ENCODE measurements at places on chromosomes 11 and 22.

DNA sequence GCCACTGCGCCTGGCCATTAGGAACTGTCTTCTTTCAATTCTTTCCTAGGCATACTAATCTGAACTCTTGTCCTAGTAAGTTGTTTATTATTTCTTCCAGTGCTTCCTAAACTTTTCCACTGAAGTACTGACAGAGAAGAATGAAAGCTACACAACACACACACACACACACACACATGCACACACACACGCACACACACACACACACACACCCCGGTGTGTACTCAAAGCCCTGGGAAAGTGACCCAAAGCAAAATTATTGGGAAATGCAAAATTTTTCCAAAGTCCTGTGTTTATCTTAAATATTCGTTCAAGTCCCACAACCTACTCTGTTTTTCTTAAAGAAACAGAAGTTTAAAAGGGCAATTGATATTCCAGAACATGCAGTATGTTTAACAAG lies 19.4 kb upstream of the SIK2 start:
- peak; percentile 64 for DNase-seq

DNA sequence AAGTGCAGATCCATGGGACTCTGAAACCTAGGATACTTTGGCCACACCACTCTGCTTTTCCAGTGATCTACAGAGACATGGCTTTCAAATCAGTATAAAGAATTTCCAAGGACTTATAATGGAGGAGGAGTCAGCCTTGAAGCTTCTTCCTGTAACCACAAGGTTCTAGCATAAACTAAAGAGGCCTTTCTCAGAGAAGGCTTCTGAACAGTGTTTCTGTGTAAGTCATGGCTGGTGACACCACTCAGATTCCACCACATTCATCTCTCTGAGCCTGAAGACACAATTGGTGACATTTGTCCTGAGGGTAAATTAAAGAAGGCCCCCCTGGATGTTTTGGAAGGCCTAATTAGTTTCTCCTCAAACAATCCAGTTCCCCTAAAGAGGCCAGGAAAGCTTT lies 29.0 kb upstream of the ADORA2A start:
- no peak for DNase-seq

GRCh38 chr22:46454504-46455269 lies 82.7 kb downstream of the CELSR1 start:
- DNase-seq: no peak

DNA sequence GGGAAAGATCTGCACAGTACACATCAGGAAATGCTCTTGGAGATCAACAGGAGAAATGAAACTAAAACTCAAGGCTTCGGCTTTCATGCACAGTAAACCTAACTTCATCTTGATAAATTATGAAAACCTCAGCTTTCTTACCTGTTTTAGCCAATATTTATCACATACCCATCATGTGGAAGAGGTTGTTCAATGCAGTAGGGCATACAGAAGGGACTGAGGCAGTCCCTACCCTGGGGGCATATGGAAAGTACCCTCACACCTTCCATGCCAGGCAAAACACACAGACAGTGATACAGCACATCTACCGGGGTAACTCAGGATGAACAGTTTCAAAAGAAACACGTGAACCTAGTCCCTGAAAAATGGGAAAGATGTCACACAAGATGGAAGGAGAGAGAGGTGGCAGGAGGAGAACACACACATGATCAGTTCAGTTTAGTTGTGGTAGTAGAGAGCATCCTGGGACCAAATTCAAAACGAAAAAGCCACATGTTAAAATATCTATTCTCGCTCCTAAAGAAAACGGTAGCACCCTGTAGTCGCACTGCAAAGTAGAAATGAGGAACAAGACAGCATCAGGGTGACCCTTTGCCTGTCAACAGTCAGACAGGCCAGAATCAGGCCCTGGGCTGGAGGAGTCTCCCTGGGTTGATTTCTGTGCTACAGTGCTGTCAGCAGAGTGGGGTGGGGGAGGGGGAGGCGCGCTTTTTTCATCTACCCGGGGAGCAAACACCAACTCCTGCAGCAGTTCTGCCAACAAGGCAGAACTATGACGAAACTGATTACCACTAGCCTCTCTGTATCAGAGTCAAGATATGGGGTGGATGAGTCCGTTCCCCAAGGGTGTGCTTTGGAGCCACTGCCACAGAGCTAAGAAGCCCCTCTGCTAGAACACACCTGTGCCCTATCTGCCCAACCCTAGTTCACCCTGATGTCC lies 1.3 kb downstream of the HIRA start:
- DNase-seq: peak; percentile 39

DNA sequence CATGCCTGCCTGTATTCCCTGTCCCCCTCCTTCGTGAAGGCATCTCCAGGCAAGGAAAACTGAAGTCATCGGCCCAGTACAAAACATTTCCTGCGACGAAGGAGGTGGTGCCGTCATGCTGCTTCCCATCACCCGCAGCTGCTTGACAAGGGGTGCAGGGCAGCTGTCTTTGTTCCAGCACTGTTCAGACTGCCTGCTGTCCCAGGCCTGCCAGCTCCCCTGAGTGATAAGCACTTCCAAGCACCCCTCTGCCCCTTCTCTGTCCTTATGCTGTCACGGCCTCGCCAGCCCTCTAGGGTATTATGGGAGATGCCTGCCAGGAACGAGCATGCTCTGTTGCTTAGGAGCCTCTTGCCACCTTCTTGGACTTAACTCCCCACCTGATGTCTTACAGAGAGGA lies 37.1 kb upstream of the BSX start:
- DNase-seq: peak; percentile 37

DNA sequence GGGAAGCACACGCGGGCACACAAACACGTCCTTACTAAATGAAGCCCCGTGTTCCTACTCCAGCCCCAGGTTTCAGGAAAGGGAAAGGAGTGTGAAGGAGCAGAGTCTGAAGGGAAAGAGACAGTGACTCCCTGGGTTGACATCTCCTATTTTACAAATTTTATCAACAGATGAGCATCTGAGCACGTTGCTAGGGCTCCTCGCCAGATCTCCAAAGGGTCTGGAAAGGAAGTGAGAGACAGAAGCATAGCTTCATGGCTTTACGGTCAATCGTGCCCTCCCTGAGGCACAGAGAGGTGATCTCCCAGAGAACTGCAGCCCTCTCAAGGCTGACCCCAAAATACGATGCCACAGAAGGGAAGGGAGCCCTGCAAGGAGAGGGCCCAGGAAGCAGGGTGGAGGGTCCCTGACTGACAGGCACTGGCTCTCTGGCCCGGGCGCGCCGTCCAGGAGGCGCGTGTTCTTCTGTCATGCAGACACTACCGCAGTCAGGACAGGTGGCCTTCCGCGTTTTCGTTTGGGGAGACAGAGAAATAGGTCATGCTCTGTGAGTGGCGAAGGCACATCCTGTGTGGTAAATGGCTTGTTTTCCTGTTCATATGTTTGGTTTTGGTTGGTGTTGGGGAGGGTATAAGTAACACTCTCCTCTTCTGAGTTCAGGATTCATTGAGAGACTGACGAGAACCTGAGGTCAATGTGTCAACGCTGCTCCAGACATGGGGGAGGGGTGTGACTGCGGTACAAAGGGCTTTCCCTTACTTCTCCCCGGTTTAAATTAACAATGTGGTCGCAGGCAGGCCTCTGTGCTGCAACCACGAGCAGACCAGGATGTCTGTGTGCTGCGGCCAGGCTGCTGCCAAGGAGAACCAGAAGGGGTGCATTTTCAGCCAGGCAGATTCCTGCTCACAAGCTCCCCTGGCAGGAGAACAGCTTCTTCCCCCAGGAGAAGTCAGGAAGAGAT lies 813.3 kb downstream of the OPCML start:
- no peak for DNase-seq

- no peak for DNase-seq
These were observed 3.1 kb downstream of the SLN start for GRCh38 chr11:107708792-107709191.

DNA sequence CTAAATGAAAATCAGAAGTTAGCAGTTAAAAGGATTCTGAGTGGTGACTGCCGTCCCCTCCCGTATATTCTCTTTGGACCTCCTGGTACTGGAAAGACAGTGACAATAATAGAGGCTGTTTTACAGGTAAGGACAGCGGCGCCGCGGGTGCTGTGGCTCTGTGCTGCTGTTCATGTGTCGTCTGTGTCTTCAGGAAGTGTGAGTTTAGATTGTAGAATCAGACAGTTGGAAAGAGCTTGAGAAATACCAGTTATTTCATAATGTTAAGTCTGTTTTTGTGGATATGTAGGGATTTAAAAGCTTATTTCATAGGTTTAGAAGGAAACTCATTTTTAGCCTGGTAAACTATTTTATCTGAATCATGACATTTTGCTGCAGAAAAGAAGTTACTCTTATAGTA lies 27.4 kb upstream of the PANX2 start:
- DNase-seq: no peak

DNA sequence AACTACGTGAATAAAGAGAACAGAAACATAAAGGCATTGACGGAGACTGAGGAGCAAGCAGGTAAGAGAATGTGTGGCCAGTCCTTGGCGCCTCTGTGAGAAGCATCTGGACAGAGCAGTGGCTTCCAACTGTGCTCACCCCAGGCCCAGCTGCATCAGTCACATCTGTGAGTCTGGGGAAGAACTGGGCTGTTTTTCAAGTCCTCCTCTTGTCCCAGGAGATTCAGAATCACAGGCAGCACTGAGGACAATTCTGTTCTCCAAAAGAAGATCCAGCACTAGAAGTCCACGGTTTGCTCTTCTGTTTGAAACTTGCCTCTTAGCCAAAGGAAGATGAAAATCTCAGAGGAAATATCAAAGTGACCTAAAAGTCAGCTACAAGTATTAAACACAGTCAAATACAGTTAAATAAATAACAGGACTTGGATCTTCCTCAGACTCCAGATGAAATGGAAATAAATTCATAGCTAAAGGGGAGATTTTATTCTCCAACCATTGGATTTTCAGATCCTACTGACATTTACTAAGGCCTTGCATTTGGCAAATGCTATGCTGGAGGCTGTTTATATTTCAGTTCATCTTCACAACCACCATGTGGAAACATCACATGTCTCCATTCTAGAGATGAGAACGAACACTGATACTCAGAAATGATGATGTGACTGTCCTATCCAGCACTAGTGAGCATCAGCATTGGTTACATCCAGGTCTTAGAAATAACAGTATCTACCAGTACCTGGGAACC lies 14.1 kb downstream of the FAM181B start:
- DNase-seq: no peak

DNA sequence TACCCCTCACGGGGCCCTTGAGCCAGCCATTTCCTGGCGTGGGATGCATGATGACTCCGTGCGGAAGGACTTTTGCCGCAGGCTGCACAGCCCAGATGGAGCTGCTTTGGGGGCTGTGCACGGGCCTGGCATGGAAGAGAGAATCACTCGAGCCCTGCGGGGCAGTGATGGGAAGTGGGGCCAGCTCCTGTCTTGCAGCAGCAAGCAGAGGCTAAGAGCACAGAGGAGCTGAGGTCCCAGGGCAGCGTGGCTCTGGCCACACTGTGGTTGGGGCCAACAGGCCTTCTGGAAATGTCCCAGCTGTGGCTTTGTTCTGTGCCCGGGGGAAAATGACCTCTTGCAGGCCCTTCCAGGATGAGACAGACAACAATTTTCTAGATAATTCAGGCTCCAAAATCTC lies 92.7 kb upstream of the TIMP3 start:
- DNase-seq: no peak

DNA sequence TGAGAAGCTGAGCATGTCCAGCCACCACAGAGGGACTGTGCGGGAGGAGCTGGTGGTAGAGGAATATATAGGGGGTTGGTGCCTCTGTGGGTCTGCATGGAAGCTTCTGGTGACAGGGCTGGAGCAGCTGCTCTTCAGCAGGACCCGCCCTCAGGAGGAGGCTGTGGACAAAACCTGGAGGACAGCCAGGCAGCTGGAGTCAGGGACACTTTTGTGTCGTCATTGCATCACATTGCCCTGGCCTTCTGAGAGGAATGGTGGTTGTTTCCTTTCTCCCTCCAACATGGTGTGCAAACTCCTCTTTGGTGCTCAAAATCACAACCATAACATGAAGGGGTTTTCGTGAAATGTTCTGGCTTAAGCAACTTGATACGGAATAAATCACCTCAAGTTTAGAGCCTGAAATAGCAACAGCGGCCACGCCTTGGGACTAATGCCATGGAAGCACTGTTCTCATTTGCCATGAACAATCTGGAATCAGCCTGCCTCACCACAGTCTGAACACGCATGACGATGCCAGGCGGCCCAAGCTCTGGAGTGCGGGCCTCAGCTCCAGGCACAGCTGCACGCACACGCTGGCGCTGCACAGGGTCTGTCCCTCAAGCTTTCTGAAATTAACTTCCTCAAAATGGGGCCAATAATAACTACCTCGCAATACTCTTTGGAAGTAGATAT lies 17.1 kb upstream of the CSRP3 start:
- no peak for DNase-seq

GRCh38 chr11:3164138-3164551 lies 965 bp downstream of the OSBPL5 start:
- DNase-seq: no peak

DNA sequence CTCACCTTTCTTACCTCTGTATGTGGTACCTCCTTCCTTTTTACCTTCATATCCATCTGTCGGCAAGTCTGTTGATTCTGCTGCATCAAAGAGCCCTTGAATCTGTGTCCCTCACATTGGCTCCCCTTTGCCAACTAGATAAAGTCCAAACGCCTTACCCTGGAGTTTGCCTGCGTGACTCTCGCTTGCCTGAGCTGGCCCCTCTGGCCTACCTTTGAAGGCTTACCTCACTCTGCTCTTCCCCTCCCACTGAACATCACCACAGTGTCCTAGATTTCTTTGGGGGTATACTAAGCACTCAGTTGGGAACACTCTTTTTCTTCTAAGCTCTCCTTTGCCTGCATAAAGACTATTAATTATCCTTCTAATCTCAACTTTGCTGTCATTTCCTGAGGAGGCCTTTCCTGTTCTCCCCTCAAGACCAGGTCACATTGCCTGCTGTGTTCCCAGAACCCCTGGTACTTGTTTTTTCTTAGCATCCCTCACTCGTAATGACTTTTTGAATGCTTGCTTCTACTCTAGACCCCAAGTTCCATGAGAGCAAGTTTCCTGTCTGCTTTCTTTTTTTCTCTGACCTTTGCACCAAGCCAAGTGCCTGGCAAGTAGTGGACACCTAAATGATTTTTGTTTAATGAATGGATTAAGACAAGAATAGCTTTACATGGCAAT lies 67.8 kb upstream of the ADORA2A start:
- no peak for DNase-seq

- DNase-seq: no peak
These were observed 988.1 kb downstream of the NTM start for GRCh38 chr11:132358573-132358953.

DNA sequence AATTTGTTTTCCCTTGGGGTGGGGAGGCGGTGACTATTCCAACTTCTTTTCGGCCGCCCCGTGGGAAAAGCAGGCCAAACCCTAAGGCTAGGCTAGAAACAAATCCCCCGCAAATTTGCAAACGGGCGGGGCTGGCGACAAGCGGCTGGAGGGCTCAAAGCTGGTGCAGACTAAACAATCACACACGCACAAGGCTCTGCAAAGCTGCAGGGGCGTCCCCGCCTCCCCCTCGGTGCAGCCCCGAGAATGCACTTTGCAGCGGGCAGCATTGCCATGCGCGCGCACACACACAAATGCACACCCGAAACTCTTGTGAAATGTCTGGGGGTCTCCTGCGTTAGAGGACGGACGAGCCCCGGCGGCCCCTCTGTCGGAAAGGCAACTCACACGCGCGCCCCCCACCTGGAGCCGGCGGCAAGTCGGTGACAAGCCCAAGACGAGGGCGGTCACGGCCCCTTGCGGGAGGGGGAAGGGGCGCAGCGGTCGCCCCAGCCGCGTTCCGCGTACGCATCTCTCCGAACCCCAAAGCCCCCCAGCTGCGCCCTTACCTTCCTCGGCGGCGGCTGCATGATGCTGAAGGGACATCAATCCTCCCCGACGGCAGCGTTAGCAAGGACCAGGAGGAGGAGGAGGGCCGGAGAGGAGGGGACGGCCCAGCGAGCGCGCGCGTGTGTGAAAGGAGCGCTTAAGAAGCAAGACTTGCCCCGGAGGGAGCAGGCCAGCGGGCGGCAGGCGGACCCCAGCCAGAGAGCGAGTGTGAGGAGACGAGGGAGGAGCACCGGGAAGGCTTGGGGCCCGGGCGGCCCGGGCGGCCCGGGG lies 600 bp downstream of the FCHSD2 start:
- DNase-seq: peak; percentile 53

All from lung microvascular endothelial cell (primary cell).